ENCODE measurements at places on chromosomes 7 and 10. TPM values are rescaled to one million over a fixed set of nuclear protein-coding genes. Genes with fewer than 3 reads are reported as not detected.
A peak's percentile ranks its signal among the peaks of the same experiment; 100 is the strongest.

DNA sequence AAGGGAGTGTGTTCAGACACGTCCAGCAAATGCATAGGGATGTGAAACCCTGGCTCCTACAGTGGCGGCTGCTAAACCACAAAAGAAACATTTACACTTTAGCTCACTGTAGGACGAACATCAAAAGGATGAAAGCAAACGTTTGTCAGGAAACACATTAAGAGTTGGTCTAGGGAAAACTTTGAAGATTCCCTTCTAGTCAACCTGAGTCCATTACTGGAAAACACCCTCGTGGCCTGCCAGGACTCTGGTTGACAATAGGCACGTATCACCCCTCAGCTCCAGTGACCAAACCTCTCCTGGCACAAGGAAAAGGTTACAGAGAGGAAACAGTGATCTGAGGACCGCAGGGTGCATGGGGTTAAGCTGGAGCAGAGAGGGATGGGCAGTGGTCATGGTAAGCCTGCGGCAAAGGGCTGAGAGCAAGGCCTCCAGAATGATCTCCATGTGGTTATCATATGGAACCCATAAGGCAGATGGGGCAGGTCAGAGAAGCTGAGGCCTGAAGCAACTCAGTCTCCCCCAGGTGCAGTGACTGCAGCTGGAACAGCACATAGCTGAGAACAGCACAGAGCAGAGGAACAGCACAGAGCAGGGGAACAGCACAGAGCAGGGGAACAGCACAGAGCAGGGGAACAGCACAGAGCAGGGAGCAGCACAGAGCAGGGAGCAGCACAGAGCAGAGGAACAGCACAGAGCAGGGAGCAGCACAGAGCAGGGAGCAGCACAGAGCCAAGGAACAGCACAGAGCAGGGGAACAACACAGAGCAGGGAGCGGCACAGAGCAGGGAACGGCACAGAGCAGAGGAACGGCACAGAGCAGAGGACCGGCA lies 49.9 kb downstream of the CHST15 start:
- no peak overlapping the region for H3K27ac ChIP-seq
- H3K36me3 ChIP-seq = no peaks in the 10 kb centered on the region
- H3K4me1 ChIP-seq = peaks cover 12% of the 10 kb centered on the region
- no peak overlapping the region for H3K4me3 ChIP-seq
- DNase-seq = no peak
- peaks cover 6% of the 10 kb centered on the region for H3K27me3 ChIP-seq

- no peaks in the 10 kb centered on the region for H3K36me3 ChIP-seq
- no peaks in the 10 kb centered on the region for H3K27me3 ChIP-seq
- peak; percentile 64 for DNase-seq
- H3K4me3 ChIP-seq = no peak overlapping the region
- H3K4me1 ChIP-seq = peaks cover 25% of the 10 kb centered on the region
- H3K27ac ChIP-seq = no peak overlapping the region
Observed at GRCh38 chr7:24587853-24588252, 14.6 kb downstream of the PALS2 start.

DNA sequence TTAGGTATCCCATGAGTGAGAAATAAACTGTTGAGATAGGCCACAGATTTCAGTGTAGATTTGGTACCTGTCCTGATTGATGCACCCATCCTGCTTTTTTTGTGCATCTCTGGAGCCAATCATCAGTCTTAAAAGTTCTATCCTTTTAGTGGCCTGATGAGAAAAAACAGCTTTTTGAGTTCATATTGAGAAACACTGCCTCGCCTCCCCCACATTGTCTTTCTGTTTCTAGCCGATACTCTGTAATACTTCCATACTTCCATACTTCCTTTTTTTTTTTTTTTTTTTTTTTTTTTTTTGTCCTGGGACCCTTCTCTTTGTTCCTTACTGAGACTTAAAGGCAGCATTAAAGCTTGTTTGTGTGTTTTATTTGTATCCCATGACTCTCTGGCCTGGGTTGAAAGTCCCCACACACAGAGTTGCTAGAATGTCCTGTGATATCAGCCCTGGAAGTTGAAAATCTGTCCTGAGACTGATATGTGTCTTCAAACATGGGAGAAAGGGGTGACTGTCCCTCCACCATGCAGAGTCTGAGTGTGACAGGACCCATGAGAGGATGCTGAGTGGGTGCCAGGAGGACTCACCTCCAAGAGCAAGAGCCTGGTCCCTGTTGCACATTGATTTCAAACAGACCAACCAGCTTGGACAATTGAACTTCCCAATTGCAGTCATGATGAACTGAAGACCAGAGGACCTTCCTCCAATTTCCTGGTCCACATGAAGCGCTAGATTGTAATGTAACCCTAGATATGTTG lies 5.7 kb downstream of the ZNF22 start:
- no peak overlapping the region for H3K27ac ChIP-seq
- no peak overlapping the region for H3K4me3 ChIP-seq
- peaks cover 9% of the 10 kb centered on the region for H3K4me1 ChIP-seq
- peaks cover 36% of the 10 kb centered on the region for H3K36me3 ChIP-seq

DNA sequence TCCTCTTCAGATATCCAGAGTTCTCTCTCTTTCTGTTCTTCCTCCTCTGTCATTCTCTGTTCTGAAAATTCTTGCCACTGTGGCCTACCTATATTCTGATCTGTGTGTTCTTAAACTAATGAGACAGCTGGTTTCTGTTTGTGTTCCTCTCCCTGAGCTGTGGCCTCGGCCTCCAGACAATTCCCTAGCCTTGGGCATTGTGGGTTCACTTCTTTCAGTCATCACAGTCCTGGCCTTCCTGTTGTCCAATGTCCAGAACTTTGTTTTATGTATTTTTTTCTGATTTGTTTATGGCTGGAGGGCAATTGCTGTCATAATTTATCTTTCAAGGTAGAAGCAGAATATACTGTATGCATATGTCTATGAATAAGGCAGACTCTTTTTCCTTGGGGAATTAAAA lies 173.2 kb upstream of the MTPN start:
- no peak for DNase-seq
- H3K27me3 ChIP-seq = peaks cover 4% of the 10 kb centered on the region
- H3K36me3 ChIP-seq = no peaks in the 10 kb centered on the region

GRCh38 chr10:32207544-32207943 lies 139.4 kb downstream of the EPC1 start:
- H3K4me3 ChIP-seq = no peak overlapping the region
- H3K27ac ChIP-seq = no peak overlapping the region
- no peaks in the 10 kb centered on the region for H3K27me3 ChIP-seq

CARD11 gene
- 118 TPM for total RNA-seq

GSTO1 gene
- 320 TPM for total RNA-seq

DNA sequence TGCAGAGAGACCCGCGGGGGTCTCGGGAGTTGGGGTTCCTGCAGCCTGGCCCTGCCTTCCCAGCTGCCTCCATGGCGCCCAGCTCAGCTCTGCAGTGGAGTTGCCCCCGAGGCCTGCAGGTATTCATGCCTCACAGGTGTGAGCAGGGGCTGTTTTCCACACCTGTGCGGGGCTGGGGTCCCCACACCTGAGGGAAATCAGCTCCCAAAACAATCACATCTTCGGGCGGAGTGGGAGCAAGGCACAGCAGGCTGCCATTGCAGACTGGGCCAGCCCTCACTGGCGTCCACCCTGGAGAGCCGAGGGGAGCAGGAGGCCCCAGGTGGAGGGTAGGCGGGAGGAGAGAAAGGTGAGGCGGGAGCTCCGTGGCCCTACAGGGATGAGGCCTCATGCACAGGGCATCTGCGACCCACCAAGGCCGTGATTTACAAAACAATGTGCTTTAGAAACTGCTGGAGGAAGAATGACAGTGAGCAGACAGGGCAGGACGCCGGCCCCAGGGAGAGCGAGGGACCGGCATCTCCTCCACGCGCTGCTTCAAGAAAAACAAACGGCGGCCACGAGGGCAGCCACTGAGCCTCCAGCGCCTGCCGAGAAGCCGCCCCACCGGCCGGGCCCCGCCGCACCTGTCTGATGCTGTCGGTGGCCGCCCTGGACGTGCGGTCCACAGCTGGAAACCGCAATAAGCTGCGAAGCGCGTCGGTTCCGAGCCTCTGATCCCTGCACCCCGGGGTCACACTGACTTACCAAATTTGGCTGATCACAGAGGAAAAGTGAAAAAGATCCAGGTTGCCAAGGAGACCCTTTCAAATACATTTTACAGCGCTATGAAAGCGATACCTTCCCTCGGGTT lies 53.0 kb upstream of the PDGFA start:
- no peaks in the 10 kb centered on the region for H3K27me3 ChIP-seq
- no peak overlapping the region for H3K4me3 ChIP-seq
- no peak overlapping the region for H3K27ac ChIP-seq
- DNase-seq = no peak

ZPBP gene
- not detected for total RNA-seq

- H3K4me1 ChIP-seq = no peaks in the 10 kb centered on the region
- DNase-seq = no peak
- H3K36me3 ChIP-seq = no peaks in the 10 kb centered on the region
- H3K27me3 ChIP-seq = peaks cover 10% of the 10 kb centered on the region
- H3K4me3 ChIP-seq = no peak overlapping the region
Observed at GRCh38 chr7:128679920-128680319, 7.8 kb downstream of the GARIN1A start.

CFAP43 gene
- total RNA-seq = 0.09 TPM

ZNF239 gene
- total RNA-seq = 2.7 TPM

CYP2C8 gene
- total RNA-seq = not detected

GRCh38 chr10:132157101-132157500 lies 29.6 kb upstream of the DPYSL4 start:
- H3K4me1 ChIP-seq = peaks cover 17% of the 10 kb centered on the region
- no peaks in the 10 kb centered on the region for H3K27me3 ChIP-seq
- no peaks in the 10 kb centered on the region for H3K36me3 ChIP-seq
- no peak for DNase-seq

GRCh38 chr10:43064331-43065075 lies 12.4 kb upstream of the RET start:
- no peak for DNase-seq
- H3K36me3 ChIP-seq = no peaks in the 10 kb centered on the region
- no peak overlapping the region for H3K4me3 ChIP-seq
- H3K27me3 ChIP-seq = no peaks in the 10 kb centered on the region
- H3K27ac ChIP-seq = no peak overlapping the region
